Coronary artery (tissue), 2 donors: ENCODE measurements at places on chromosomes 7 and 10.
A peak's percentile ranks its signal among the peaks of the same experiment; 100 is the strongest.

GRCh38 chr10:18364987-18365775 lies 225.0 kb downstream of the CACNB2 start:
- DNase-seq: no peak

DNA sequence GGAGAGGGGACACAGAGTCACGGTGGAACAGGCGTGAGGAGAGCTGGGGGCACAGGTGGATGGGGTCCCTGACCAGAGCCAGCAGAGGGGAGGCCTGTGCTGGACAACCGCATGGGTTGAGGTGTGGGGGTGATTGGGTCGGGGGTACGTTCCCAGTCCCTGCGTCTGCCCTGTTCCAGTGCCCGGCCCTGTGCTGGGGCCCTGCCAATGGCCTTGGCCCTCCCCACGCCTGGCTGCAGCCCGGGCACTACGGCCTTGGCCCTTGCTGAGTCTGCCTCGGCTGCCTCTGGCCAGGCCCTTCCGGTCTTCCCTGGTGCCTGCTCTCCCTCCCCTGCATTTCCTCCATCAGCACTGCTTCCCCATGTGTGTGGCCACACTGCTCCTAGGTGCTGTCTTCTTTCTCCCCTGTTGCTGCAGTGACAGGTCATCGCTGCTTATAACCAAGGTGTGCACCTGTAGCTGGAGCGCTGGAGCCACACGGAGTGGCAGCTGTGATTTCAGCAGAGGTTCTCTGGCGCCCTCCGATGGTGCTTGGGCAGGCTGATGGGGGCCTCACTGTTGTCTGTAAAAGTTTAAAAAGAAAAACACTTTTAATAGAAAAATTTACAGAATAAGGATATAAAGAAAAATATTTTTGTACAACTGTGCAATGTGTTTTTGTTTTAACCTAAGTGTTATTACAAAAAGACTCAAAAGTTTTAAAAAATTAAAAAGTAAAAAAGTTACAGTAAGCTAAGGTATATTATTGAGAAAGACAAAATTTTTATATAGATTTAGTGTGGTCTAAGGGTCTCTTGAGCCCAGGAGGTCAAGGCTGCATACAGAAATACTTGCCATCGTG lies 45.2 kb upstream of the BHLHA15 start:
- DNase-seq: no peak

DNA sequence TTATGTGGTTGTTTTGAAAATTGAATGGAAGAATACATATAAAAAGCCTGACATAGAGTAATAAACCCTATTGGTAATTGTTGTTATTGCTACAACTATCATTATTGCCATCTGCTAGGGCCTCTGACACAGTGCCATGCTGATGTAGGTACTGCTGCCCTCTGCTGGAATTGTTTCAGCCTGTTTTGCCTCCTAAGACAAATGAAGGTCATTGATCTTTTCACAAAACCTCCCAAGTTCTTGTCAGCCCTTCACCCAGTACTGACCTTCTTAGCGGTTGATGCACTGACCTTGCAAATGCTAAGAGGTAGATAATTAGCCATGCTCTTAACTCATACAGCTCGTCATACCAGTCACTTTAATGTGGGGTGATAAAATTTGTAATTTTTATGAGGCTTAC lies 975.2 kb downstream of the SORCS1 start:
- no peak for DNase-seq

- no peak for DNase-seq
These were observed 4.0 kb downstream of the VENTX start for GRCh38 chr10:133241501-133242205.

GRCh38 chr7:105024734-105025133 lies 10.7 kb downstream of the KMT2E start:
- DNase-seq: no peak

GRCh38 chr10:3031490-3031889 lies 35.9 kb upstream of the PFKP start:
- DNase-seq: no peak

- no peak for DNase-seq
These were observed 371.9 kb downstream of the BMPER start for GRCh38 chr7:34277016-34277802.

- no peak for DNase-seq
These were observed 123.3 kb downstream of the AOAH start for GRCh38 chr7:36600869-36601530.

- DNase-seq: no peak
These were observed 211.0 kb upstream of the KLF14 start for GRCh38 chr7:130944997-130945396.

DNA sequence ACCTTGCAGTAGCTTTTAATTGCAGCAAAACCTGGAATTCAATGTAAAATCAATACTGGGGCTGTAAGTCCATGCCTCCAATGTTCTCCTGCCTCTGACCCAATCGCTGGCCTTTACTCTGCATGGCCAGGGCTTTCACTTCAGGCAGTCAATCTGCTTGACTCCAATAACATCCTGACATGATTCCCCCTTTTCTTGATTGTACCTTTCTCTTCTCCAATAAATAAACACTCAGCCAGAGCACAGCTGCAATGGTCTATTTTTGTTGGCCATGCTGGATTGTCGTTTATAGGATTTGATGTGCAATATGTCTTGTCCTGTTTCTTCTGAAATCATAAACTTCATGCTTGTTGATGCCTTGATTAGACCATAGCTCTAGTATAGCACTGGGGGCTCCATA lies 97.8 kb upstream of the COL1A2 start:
- DNase-seq: no peak

GRCh38 chr7:1700536-1701333 lies 30.7 kb downstream of the ELFN1 start:
- DNase-seq: peak; percentile 35

GRCh38 chr7:43118313-43118712 lies 5.9 kb downstream of the HECW1 start:
- no peak for DNase-seq

DNA sequence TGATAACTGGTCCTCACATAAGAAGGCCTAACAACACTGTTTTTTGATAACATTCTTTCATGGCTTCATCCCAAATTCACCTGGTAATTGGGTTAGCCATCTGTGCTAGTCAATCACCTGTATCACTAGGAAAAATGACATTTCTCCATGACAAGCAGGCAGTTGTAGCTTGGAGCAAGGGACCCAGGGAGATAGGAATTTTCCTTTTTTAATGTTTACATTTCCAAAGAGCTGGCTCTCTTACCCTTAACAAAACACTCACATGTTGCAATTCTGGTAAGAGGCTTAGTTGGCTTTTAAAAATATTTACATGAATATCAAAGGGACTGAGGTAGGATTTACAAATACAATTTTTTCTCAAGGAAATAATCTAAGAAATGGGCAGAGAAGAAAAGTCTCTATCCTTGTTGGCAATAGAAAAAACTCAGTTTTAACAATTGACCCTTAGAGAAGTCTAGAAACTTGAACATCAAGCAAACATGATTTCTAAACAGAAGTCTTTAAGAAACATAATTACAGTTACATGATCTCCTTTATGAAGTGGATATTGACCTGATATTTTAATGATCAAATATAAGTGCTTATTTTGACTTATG lies 16.1 kb upstream of the AKR1C1 start:
- DNase-seq: no peak

DNA sequence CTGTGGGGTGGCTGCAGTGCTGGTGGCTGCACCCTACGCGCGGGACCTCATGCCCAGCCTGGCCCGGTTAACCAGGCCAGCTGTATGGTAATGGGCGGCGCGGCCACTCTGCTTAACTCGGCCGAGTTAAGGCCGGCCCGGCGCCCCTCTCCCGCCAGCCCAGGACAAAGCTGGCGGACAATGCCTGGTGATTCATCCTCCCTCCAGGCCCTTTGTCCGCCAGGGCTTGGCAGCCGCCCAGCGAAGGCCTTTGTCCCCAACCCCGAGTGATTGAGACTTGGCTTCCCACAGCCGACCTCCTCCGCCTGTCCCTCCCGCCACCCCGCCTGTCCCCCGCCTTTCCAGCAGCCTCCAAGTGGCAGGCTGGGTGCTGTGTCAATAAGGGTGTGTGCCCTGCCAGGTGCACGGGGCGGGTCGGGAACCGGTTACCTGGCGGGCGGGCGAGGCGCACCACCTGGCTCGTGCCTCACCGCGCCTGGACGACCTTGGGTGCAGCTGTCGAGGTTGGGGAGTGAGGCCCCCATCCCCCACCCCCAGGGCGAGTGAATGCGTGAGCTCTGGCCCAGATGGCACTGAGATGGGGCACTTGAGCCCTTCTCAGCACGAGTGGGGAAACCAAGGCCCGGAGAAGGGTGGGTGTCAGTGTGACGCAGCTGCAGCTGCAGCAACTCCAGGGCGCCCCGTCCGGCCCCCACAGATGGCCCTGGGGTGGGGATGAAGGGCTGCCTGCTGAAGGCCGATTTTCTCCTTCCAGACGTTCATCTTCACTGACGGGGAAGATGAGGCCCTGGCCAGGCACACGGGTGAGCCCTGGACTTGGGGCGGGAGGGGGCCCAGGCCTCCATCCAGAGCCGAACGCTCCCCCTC lies 4.6 kb downstream of the LFNG start:
- no peak for DNase-seq

GRCh38 chr7:158924956-158925355 lies 68.6 kb downstream of the DYNC2I1 start:
- DNase-seq: no peak

GRCh38 chr10:80205477-80206276 lies at the start of gene ANXA11:
TSS of gene ANXA11 (minus strand) at chr10:80205537. CDS start at chr10:80172861, 32,676 bp downstream.
- peak; percentile 87 for DNase-seq

GRCh38 chr7:99601656-99602310 lies 3.7 kb downstream of the TMEM225B start:
- DNase-seq: no peak

GRCh38 chr7:100396421-100396982 lies 23.2 kb downstream of the PILRA start:
- no peak for DNase-seq

DNA sequence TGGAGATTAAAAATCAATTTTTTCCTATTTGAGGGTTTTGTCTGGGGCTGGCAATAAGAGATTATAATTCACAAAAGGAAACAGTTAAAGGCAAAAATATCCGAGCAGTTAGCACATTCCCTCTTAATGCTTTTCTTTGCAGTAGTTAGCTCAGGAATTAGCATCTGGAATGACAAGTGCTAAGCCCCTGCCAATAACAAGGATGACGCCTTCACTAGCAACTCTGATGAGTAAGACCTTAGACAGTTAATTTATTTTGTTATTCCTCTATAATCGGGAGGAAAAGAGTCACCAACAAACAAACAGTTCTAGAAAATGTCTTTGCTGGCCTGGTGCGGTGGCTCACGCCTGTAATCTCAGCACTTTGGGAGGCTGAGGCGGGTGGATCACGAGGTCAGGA lies 151.3 kb downstream of the TRIL start:
- DNase-seq: no peak

- no peak for DNase-seq
These were observed 18.2 kb downstream of the CCDC6 start for GRCh38 chr10:59887972-59888640.

DNA sequence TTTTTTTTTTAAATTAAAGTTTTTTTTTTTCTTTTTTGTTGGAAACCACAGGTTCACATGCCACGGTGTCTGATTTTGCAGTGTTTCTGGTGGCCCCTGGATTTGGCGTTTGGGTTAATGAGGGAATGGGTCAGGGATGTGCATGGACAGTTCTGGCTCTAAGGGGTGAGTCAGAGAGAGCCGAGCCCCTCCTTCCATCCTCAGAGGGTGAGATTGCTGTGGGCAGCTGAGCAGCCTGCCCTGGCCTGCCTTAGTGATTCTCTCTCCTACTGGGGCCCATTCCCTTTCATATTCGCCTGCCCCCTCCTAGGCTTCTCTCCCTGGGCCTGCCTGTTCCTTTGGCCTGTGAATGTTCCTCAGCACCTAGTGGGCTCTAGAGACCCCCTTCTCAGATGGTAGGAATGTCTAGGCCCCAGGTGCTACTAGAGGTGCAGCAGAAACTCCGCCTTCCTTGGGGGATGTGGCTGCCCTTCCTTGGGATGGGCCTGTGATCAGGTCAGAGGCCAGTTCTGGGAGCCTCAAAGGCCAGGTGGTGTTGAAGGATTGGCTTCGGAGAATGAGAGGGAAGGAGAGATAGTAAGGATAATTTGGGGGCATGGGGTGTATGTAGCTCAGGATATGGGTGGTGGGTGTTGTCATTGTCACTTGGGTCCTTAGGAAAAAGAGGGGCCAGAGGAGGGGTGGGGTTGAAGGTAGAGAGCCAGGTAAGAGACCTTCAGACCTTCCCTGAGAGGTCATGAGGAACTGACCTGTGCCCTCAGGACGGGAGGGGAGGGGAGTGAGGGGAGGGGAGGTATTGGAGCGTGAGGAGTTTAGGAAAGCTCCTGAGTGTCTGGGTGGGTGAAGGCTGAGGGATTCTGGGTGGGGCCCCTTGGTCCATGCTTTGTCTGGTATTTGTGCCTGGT lies 19.8 kb downstream of the TSPAN14 start:
- no peak for DNase-seq

- no peak for DNase-seq
These were observed 10.1 kb downstream of the MCMBP start for GRCh38 chr10:119862524-119862923.

DNA sequence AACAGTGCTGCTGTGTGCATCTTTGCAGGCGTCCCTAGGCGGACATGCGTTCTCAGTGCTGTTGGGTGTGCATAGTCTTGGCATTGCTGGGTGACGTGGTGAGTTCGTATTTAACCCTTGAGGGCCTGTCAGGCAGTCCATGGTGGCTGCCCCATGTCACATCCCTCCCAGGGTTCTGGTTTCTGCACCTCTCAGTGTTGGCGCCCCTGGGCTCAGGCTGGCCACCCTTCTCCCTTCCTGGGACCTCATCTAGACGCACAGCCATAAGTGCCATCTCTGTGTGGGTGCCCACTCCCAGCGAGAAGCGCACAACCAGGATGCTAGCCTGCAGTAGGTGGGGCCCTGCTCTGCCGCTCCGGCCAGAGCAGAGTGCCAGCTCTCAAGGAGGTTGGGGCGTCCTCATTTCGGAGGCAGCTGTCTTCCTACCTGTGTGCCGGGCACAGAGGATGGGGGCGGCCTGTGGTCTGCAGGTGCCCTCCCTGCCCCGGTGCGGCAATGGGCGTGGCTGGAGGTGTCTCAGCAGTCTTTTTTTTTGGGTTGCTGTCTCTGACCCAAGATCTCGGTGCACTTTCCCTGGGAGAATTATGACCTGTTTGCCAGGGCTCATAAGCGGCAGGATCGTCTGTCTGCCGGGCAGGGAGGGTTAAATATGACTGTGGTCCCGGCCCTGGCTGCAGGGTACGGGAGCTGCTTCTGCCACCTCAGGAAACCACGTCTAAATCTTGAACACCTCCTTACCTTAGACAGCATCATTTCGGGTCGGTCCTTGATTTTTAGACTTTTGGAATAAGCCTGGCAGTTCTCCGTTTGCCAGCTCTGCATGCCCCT lies 6.5 kb downstream of the INPP5A start:
- no peak for DNase-seq

- no peak for DNase-seq
These were observed 324.0 kb upstream of the POT1 start for GRCh38 chr7:125253452-125254190.
